ENCODE measurements at places on chromosomes 3 and 15.

GRCh38 chr3:184004476-184004875, 13.2 kb downstream of the ABCC5 start:
- no peak for DNase-seq

- peak; percentile 62 for DNase-seq
These were observed 6.3 kb upstream of the PKM start for GRCh38 chr15:72237029-72237852.

DNA sequence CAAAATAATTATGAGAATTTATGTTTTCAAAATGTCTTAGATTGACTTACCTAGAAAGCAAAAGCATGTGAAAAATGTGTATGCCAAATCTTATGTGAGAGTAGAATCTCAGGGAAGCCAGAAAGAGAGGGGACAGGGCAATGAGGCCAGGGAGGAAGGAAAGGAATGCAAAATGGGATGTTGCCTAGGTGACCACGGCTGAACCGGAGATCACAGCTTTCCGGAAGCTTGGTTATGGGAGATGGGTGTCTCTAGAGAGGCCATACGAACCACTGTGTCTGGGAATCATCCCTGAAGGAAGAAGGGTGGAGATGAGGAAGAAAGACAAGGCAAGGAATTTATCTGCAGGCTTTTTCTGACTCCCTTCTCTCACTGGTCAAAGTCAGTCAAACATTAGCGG, 76.0 kb downstream of the SUCLG2 start:
- no peak for DNase-seq

DNA sequence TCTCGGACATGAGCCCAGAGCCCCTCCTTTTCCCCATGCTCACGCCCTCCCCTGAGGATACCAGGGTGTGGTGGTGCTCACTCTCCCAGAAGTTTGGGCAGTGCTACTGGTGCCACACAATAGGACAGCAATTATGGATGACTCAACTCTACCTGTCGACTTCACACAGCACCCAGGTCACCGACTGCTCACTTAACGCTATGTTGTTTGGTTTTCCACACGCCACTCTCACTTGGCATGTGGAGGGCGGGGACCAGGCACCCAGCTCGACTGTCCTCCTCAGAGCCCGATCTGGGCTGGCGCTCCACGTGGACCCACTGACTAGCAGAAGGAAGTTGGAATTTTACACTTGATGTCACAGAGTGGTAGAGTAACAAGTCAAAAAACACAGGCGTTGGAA, 30.9 kb downstream of the STIMATE start:
- no peak for DNase-seq

GRCh38 chr15:92665100-92665555, 9.6 kb upstream of the FAM174B start:
- DNase-seq, result no peak

GRCh38 chr15:88788036-88788435, 15.2 kb upstream of the ACAN start:
- DNase-seq, result no peak

DNA sequence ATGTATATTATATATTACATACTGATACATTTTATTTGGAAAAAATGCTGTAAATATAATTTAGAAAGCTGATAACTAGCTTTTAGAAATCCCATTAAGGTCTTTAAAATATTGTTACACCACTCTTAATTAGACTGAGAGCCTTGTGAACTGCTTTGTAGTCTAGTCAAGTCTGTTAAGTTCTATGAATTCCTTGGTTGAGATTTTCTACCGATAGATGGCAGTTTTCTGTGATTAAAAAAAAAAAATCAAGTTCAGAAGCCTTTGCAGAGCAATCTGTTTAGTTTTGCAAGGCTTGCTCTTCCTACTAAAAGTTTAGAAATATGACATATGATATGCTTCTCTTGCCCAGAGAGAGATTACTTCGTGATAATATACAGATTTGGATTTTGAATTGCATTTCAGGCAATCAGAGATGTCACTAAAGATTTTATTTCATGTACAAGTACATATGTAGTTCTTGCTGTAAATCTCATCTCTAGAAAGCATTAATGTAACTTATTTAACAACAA, 60.4 kb upstream of the SLITRK3 start:
- no peak for DNase-seq

GRCh38 chr3:3286014-3286413, 106.5 kb upstream of the CRBN start:
- DNase-seq, result no peak

DNA sequence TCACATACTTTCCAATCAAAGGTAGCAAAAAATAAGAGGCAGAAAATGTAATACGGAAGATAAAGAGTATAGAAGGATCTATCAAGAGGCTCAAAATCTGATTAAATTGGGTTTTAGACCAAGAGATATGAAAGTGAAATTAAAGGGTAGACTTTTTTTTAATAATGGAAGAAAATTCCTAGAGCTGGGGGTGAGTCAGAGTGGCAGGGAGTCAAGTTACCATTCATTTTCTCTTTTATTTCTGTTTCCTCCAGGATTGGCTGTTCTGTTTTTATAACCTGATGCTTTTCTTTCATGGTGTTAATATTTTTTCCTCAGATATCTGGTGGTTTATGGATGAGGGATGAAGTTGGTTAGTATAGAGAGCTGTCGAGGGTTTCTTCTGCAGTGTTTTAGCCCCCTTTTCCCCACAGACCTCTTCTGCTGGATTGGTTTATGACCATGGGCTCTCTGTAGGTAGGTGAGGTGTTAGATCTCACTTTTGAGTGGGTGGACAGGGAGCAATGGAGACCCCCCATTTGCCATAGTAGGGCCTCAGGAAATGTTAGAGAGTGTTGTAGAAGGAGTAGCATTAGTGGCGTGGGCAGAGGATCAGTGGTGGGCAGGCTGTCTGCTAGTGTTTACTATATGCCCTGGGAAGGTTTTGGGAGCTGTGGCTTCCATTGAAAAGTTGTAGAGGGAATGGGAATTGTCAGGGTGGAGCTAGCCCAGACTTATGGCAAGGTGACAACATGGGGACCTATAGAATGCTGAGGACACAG, 201.6 kb upstream of the GOLGA6L4 start:
- no peak for DNase-seq

- DNase-seq, result no peak
These were observed 28.2 kb upstream of the RSL24D1 start for GRCh38 chr15:55224892-55225291.

DNA sequence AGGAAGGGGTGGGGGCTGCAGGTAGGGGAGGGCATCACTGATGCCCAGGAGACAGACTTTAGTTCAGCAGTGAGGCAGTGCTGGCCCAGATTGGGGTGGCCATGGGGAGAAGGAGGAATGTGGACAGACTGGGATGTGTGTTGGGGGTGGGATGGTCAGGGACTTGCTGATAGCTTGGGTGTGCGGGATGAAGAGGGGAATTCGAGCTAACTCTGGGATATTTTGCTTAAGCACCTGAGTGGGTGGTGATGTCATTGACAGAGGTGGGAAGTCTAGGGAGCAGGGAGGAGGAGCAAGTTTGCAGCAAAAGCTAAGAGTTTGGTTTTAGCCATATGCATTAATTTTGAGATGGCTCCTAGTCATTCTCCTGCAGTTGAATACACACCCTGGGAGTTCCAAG, 207.5 kb downstream of the RPLP1 start:
- no peak for DNase-seq

GRCh38 chr15:38128341-38128781, 124.3 kb upstream of the SPRED1 start:
- no peak for DNase-seq

GRCh38 chr3:2153547-2153946, 54.9 kb downstream of the CNTN4 start:
- no peak for DNase-seq

DNA sequence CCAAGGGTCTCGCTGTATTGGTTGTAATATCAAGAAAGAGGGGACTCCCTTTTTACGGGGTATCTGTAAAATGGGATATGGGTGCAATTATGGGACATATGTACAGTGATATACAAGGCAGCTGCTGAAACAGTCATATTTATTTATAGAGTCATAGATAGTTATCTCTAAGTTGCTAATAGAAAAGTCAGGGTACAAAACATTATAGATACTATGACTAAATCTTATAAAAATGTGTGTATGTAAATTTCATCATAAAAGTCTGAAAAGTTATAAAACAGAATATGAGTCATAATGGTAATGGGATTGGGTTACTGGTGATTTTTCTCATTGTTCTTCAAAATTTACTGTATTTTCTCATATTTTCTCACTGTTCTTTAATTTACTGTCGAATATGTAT, 344.9 kb upstream of the SLCO3A1 start:
- DNase-seq, result no peak

GRCh38 chr3:122081543-122082247, 26.5 kb downstream of the CD86 start:
- no peak for DNase-seq

GRCh38 chr3:177186306-177186705, 11.0 kb downstream of the TBL1XR1 start:
- DNase-seq, result no peak

GRCh38 chr15:80733460-80733859, 38.4 kb downstream of the ABHD17C start:
- no peak for DNase-seq

GRCh38 chr3:124985349-124985748, 50.8 kb upstream of the MUC13 start:
- DNase-seq, result no peak

DNA sequence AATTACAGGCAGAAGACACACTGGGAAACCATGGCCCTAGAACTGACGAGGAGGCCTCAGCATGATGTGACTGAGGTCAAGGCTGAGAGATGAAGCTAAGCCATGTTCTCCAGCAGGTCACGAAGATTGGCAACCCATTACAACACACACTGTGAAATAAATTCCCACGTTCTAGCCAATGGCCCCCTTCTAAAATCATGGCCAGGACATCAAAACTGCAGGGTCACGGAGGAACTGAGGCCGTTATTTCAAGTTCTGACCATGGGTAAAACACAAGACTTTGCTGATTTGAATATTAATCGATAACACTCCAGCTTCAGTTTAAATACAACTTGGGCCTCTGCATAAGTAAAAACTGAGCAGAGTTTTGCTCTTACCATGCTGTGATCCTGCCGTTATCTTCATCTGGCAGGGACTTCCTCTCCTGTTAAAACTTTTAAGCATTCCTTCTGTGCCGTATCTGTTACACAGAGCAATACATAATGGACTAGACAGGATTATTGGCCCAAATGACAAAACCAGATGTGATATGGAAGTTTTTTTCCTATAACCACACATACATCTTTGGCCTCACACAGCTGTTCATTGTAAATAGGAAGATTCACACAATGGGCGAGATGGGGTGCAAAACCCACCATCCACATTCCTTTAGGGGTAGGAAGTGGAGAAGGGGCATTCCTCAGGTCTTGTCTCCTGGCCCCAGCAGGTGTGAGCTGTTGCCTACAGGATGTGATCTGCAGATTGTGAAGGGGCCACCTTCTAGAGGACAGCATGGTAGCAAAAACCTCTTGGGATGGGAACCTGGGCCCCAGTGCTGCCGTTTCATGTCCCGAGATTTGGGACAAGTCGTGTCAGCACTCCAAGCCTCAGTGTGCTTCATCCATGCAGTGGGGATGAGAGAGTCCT, 207.4 kb downstream of the OPA1 start:
- DNase-seq, result no peak

GRCh38 chr3:86938416-86939105, 52.4 kb downstream of the VGLL3 start:
- no peak for DNase-seq

DNA sequence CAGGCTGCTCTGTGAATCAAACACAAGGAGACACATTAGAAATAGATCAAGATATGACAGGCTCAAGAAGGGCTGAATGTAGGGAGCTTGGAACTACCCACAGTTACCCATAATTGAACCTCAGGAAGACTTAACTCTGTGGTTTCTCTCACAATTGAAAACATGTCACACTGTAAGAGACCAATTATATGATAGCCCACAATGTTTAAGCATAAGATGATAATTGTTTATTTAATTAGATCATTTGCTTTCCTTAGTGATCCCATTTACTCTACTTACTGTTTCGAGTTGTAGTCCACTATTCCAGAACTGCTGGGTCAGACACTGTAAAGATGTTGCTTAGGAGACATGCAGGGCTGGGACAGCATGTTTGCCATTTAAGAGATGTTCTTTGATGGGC, 201.3 kb upstream of the RARB start:
- DNase-seq, result no peak

DNA sequence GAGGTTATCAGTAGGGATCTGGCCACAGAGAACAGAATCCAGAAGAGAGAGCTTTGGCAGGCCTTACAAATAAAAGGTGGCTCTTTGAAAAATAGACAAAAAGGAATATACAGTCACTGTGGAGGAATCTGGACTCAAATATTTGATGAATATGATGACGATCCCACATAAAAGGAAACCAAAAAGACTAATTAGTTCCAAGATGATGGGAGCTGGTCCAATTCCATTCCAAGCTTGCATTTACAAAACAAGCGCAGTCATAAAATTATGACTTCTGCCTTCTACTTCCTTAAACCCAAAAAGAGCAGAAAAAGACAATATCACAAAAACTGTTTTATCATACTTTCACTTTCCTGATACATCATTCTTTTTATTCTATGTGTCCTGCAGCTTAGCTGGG, 285.8 kb downstream of the DIPK2A start:
- DNase-seq, result no peak

- DNase-seq, result no peak
These were observed 18.7 kb downstream of the TMPRSS7 start for GRCh38 chr3:112053229-112053628.

DNA sequence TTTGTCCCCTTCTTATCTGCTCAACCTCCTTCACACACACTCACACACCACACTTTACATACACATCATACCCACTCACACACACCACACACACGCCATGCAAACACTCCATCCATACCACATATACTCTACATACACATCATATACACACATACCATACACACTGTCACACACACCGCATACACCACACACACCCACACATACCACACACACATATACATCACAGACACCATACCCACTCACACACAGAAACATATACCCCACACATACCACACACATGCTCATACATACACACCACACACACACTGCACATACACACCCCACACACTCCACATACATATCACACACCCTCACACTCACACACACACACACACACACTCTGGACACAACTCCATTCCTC, 54.3 kb upstream of the ACP3 start:
- DNase-seq, result no peak

DNA sequence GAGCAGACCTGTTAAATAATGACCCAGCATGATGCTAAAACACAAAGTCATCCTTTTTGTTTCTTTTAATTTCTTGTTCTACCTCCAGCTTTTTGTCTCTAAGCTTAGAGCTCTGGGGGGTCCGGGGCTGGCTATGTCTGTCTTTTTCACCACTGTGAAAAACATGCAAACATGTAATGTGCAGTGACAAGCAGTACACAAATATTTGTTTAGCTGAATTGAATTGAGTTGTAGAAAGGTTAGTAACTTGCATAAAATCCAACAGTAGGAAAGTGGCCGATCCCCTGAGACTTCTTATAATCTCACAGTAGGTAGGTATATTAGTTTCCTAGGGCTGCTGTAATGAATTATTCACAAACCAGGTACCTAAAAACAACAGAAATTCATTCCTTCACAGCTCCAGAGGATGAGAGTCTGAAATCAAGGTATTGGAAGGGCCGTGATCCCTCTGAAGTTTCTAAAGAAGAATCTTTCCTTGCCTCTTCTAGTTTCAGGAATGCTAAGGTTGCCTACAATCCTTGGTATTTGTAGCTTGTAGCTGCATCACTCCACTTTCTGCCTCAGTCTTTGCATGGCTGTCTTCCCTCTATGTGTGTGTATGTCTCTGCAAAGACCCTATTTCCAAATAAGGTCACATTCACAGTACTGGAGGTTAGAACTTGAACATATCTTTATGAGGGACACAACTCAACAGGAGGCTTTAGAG, 32.7 kb downstream of the ARL14 start:
- DNase-seq, result no peak

GRCh38 chr3:34421762-34422161, 623.3 kb downstream of the PDCD6IP start:
- no peak for DNase-seq

- no peak for DNase-seq
These were observed 49.0 kb downstream of the SUCLG2 start for GRCh38 chr3:67605377-67605776.
